Type B pancreatic cell (in vitro differentiated cells): ENCODE measurements at places on chromosomes 7 and 10. TPM values are rescaled to one million over a fixed set of nuclear protein-coding genes. Genes with fewer than 3 reads are reported as not detected.

SSC4D gene
- total RNA-seq: 1.7 and 4.9 TPM in 2 replicates

XRCC2 gene
- 5.5 and 16.3 TPM in 2 replicates for total RNA-seq

WNT8B gene
- 0.29 and 0.68 TPM in 2 replicates for total RNA-seq

COL17A1 gene
- 14.5 and 94.1 TPM in 2 replicates for total RNA-seq

ICA1 gene
- total RNA-seq: 9.8 and 14.9 TPM in 2 replicates

ANK3 gene
- 90.2 and 145 TPM in 2 replicates for total RNA-seq

LAMB1 gene
- 141 and 226 TPM in 2 replicates for total RNA-seq

HOXA6 gene
- 4.2 and 10.9 TPM in 2 replicates for total RNA-seq
